CD4-positive, alpha-beta T cell treated with Interferon alpha-2 for 1 hour (primary cell): ENCODE measurements at places on chromosomes 6 and 20.

DNA sequence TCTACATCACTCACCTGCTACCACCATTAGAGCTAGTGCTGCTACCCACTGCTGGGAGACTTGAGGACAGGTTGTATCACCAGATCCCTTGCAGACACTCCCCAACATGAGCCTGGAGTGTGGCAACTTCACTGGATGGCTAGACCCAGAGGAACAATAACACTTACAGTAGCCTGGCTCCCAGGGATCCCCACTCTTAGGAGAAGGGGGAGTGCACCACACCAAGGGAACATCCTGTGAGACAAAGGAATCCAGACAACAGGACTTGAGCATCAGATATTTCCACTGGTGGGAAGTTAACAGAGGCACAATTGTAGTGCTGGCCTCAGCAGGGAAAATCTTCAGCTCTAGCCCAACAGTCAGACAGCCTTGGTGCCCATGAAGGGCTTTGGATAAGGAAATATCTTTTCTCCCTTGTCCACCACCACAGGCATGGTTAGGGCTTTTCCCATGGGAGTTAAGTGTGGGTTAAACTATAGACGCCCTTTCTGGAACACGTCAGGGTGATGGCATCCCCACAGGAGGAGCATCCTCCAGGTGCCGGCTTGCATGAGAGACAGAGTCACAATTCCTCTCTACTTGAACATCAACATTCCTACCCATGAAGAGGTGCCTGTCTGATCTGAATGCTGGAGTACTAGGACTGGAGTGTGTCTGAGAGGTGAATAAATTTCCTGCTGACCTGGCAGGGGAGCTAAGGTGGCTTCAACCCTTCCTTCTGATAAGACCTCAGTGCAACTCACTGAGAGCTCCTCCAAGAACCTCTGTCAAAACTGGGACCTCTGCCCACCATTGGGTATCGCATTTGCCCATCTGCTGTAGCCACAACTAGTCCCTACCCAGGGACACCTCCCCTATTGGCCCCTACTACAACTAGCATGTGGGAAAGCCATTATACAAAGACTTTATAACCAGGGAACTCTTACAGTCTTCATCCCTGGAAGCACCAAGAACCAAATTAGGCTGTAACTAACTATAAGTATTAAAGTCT, 55.4 kb upstream of the SIRPG start:
- DNase-seq: no peak

- DNase-seq: peak; percentile 13
These were observed 27.6 kb upstream of the SCAF8 start for GRCh38 chr6:154705471-154706113.

- no peak for DNase-seq
These were observed 60.3 kb downstream of the BMP6 start for GRCh38 chr6:7786214-7786661.

GRCh38 chr6:62265906-62266525, 20.0 kb downstream of the KHDRBS2 start:
- DNase-seq: no peak

DNA sequence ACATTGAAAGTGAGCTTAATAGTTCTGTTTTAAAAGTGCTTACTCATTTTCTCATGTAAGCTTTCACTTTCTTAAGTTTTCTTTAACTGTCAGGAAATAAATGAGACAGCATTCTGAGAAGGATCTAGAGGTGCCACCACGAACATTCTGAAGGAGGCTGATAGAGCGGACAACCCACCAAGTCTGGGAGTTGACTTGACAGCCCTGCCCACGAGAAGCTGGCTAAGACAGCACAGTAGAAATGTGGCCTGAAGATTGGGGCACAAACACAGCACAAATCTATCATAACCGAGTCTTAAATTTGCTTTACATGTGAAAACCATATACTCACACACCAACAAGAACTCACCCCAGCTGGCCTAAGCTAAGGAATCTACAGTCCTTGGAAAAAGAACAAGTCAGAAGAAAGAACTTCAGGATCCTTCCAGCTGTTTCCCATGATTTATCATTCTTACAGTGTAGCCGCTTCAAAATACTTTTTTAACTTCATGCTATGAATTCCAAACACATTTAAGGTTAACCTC, 144.2 kb upstream of the TNFAIP3 start:
- DNase-seq: peak; percentile 52

DNA sequence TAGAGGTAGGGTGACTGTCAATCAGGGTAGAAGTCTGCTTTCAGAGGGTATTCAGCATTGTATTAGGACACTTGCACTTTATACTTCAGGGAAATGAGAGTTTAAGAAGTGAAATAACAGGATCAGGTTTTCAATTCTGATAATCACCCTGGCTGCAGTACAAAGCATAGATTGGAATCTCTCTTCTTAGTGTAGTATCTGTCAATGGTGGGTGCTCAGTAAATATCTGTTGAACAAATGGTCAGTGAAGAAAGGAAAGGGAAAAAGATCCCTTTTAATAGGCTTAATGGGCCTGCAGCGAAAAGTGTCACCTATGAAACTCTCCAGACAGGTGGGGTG, 18.7 kb downstream of the TUBB2B start:
- DNase-seq: no peak

DNA sequence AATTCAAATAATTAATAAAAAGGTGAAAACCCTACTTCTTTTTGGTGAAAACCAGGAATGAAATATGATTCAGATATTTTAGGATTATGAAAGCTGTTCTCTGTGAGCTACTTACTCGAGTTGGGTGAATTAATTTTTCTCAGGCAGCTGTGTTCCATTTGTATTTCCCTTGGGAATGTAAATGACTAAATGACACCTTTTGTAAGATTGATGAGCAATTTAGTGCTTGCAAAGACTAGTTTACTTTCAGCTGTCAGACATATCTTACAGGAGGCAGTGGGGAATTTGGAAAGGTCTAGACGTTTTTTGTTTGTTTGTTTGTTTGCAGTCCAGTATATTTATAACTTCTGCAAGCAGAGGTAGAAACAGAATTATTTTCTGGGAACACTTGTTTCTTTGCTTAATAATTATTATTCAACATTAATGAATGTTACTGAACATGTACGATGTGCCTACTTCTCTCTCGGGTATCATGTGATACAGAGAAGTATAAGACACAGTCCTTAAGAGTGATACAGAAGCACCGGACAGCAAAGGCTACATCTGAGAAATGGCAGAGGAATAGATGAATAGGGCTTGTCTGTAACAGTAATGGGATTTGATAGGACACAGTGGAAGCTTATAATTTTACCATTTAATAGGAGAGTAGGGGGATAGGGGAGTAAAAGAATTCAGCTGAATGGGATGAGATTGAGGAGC, 91.3 kb downstream of the AKAP7 start:
- DNase-seq: no peak

- no peak for DNase-seq
These were observed 58.0 kb downstream of the MYH7B start for GRCh38 chr20:35013421-35014411.

DNA sequence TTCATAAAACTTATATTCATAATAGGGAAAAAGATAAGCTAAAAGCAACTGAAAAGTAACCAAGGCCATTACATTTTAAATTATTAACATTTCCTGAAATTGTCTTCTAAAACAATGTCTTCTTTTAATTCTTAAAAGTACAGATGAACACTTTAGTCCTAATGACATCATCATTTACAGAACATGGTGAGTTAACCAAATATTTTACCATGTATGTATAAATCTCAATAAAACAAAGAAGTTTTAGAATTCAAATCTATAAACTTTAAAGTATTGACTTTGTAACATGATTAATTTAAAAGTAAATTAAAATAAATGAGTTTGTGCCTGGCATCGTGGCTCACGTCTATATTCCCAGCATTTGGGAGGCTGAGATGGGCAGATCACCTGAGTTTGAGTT, 125.9 kb upstream of the PRSS16 start:
- DNase-seq: no peak

DNA sequence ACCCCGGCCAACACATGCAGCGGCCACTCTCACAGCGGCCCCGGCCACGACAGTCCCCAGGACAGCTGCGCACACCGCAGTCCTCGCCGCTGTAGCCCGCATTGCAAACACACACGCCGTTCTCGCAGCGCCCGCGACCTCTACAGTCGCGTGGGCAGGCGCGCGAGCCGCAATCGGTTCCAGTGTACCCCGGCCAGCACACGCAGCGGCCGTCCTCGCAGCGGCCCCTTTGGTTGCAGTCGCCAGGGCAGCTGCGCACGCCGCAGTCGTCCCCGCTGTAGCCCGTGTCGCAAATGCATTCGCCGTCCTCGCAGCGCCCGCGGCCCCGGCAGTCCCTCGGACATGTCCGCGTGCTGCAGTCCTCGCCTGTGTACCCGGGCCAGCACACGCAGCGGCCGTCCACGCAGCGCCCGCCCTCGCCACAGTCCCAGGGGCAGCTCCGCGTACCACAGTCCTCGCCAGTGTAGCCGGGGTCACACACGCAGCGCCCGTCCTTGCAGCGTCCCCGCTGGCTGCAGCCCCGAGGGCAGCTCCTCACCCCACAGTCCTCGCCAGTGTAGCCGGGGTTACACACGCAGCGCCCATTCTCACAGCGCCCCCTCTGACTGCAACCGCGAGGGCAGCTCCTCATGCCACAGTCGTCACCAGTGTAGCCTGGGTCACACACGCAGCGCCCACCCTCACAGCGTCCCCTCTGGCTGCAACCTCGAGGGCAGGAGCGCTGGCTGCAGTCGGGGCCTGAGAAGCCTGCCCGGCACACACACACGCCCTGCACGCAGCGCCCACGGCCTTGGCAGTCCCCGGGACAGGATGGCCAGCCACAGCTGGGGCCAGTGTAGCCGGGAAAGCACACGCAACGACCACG, 12.5 kb downstream of the TNXB start:
- no peak for DNase-seq

GRCh38 chr6:145743332-145743731, 8.0 kb upstream of the EPM2A start:
- DNase-seq: no peak

GRCh38 chr20:36591854-36592641, 13.5 kb upstream of the RAB5IF start:
- peak; percentile 78 for DNase-seq

DNA sequence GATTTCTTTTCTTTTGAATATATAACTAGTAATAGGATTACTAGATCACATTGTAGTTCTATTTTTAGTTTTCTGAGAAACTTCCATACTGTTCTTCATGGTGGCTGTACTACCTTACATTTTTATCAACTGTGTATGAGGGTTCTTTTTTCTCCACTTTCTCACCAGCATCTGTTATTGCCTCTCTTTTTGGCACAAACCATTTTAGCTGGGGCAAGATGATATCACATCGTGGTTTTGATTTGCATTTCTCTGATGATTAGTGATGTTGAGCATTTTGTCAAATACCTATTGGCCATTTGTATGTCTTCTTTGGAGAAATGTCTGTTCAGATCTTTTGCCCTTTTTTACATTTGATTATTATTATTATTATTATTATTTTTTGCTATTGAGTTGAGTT, 86.1 kb upstream of the TCF21 start:
- no peak for DNase-seq

GRCh38 chr20:40233406-40233805, 455.6 kb downstream of the MAFB start:
- DNase-seq: no peak

- peak; percentile 8 for DNase-seq
These were observed 360.2 kb downstream of the PREX1 start for GRCh38 chr20:48467622-48468021.

DNA sequence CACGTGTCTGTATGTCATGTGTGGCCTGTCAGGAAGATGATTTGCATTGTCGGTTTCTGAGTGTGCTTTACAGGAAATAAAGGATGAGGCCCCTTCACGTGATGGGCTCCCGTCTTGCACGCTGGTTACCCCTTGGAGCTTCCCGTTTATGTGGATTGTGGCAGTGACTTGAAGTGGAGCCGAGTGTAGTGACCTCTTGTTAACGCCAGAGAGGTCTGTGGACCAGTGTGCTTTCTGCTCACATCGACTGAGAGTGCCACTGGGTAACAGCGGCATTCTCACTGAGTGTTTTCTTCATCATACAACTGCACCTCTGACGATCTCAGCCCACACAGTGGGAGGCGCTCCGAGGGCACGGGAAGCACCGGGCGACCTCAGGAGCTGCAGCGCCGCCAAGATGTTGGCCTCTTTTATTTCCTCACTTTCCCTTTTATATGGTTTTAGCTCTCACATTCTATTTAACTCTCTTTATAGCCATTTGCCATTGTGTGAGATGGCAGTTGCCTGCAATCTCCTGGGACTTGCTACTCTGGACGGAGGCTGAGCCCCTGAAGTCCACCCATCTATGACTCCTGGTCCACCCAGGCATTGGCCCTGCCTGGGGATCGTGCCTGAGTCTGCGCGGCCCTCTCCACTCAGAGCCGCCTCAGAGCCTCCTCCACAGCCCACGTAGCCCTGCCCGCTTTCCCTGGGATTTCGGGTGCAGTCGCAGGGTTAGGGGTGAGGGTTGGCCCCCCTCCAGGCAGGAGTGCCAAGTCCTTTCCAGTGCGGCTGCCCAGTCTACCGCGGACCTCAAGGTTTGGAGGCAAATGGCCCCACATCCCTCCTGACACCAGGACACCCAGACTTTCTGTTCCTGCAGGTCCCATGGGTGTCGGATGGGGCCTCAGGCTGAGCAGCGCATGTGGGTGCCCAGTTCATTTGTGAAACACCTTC, 238.9 kb downstream of the ERMARD start:
- peak; percentile 76 for DNase-seq

DNA sequence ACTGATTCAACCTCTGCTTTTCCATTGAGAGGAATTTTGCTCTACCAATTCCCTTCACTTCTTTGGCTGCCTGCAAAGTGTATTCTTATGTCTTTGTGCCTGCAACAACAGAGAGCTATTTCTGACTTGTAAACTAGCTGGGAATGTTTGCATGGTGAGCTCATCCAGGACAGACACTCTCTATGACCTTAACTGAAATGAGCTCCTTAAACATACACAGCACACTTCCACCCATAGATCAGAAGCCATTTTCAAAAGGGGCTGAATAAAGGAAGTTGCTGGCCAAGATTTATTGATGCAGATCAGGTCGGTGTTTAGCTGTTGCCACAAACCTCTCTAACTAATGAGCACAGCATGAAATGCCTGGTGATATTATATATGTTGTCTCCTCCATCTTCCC, 377.7 kb downstream of the BTBD9 start:
- DNase-seq: no peak

GRCh38 chr6:28867086-28867409, 56.7 kb downstream of the TRIM27 start:
- peak; percentile 28 for DNase-seq

DNA sequence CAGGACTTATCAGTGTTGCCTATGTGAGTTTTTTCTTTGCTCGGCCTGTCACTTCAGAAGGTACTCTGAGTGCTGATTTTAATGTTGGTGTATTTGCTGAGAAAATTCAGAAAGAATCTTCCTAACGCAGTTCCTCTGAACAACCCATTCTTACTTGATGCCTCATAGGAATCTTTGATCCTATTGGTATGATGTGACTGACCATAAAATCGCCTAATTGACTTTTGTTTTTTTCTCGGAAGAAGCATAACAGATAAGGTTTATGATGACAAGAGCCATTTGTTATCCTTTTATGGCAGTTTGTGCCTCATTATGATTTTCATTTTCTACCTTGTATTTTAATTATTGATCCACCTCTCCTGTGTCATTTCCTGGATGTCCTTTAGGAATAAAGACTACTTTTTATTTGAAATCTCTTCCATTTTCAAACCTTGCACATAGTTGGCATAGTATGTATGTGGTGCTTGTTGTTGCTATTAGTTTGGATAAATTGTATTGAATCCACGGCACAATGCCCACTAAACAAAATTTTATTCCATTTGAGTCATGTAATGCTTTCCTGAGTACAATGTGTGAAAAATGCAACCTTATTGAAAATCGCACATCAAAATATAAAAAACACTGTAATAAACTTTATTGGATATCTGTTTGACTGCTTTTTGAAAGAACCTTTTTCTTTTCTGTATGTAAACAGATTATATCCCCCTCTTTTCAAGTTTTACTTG, 37.3 kb downstream of the LRRC1 start:
- DNase-seq: no peak
